ENCODE measurements at places on chromosomes 3 and 15.

GRCh38 chr3:116643001-116643400, 66.6 kb upstream of the TUSC7 start:
- no peaks in the 10 kb centered on the region for H3K36me3 ChIP-seq
- H3K27me3 ChIP-seq: no peaks in the 10 kb centered on the region
- DNase-seq: no peak
- no peaks in the 10 kb centered on the region for H3K4me1 ChIP-seq

DNA sequence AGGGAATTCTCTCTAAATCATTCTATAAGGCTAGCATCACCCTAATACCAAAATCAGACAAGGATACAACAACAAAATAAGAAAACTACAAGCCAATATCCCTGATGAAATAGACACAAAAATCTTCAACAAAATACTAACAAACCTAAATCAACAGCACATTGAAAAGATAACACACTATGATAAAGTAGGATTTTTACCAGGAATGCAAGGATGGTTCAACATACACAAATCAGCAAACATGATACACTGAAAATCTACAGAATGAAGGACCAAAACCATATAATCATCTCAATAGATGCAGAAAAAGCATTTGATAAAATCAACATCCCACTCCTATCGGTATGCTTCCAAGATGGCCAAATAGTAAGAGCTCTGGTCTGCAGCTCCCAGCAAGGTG, 39.5 kb downstream of the ALDH1A2 start:
- H3K27ac ChIP-seq: no peak overlapping the region
- H3K36me3 ChIP-seq: no peaks in the 10 kb centered on the region
- no peaks in the 10 kb centered on the region for H3K27me3 ChIP-seq
- no peak for DNase-seq
- no peaks in the 10 kb centered on the region for H3K4me1 ChIP-seq

DNA sequence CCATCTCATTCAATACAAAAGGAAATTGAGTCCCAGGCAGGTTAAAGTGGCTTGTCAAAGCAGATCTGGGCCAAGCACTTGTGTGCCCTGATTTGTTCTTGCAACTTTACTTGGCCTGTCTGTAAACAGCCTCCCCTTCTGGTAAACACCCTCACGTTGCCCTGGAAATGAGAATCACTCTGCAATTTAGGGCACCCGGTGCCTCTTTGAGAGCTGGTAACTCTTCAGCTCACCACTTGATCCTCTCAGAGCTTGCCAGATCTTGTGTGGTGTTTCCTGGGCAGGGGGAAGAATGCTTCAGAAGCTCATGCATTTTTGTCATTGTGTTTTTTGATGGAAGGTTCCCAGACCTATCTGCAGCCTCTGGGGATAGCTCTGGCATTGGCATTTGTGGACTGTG, 11.3 kb downstream of the MED12L start:
- no peak overlapping the region for H3K27ac ChIP-seq
- no peaks in the 10 kb centered on the region for H3K36me3 ChIP-seq
- H3K27me3 ChIP-seq: no peaks in the 10 kb centered on the region
- DNase-seq: no peak
- no peak overlapping the region for H3K4me3 ChIP-seq

GRCh38 chr3:146313746-146314111, 62.8 kb upstream of the PLSCR4 start:
- H3K27me3 ChIP-seq: no peaks in the 10 kb centered on the region
- H3K4me1 ChIP-seq: peaks cover under 1% of the 10 kb centered on the region
- H3K4me3 ChIP-seq: no peak overlapping the region

GRCh38 chr3:104796556-104796955, 570.2 kb upstream of the ALCAM start:
- no peaks in the 10 kb centered on the region for H3K27me3 ChIP-seq
- no peaks in the 10 kb centered on the region for H3K4me1 ChIP-seq
- no peak overlapping the region for H3K4me3 ChIP-seq
- no peak for DNase-seq
- no peaks in the 10 kb centered on the region for H3K36me3 ChIP-seq

DNA sequence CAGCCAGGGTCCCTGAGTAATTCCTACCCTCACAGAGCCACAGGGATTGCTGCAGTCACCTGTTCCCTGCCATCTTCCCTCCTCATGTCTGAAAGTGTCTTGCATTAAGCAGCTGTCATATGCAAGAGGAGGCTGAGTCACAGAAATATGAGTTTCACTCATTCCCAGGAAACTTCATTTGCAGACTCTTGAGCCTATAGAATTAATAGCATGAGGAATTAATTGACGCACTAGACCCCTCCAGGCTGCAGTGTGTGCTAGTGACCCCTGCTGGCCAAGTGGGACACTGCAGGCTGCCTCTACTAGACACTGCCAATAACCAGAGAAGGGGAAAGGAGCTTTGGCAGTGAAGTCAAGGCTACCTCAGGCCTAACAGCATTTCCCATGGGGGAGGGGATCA, 50.6 kb upstream of the SLC6A1 start:
- H3K4me3 ChIP-seq: no peak overlapping the region
- H3K4me1 ChIP-seq: no peaks in the 10 kb centered on the region
- no peaks in the 10 kb centered on the region for H3K36me3 ChIP-seq
- no peaks in the 10 kb centered on the region for H3K27me3 ChIP-seq

DNA sequence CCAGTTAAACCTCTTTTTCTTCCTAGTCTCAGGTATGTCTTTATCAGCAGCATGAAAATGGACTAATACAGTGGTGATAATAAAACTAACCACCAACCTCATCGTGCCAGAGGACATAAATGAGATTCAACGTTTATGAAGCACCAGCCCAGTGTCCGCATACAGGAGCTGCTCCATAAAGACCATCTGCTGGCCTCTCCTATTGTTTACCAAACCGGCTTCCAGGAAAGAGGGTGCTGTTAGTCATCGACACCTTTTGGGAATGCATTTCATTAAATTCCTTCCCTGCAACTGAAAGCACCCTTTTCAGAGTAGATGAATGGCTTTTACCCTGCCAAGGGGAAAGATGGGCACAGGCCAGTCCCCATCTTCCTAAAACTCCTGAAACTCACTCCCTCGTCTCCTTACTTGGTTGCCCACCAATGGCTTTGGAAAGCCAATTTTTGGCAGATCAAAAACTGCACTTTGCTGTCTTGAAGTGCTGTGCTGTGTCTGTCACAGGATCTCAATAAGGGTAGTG, 122.1 kb downstream of the AQP9 start:
- DNase-seq: no peak
- H3K4me3 ChIP-seq: no peak overlapping the region
- no peaks in the 10 kb centered on the region for H3K36me3 ChIP-seq
- no peaks in the 10 kb centered on the region for H3K27me3 ChIP-seq
- H3K27ac ChIP-seq: no peak overlapping the region

DNA sequence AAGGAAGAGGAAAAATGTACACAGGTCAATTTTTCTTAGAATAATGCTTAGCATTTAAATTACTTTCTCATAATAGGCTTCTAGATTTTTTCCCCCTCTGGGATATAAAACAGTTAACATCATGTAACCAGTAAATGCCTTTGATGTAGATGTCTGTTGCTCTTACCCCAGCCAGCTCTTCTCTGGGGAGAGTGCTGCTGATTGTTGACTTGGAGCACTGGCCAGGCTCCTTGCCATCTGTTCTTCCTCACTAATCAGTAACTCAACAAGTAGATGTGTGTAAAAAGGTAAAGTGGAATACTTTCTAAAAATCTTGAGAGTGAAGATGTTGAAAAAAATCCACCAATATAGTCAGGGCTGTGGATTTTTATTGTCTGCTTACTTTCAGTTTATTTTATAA, 42.2 kb downstream of the RIOX2 start:
- no peak for DNase-seq
- H3K27ac ChIP-seq: no peak overlapping the region
- H3K4me3 ChIP-seq: no peak overlapping the region
- no peaks in the 10 kb centered on the region for H3K36me3 ChIP-seq
- H3K27me3 ChIP-seq: no peaks in the 10 kb centered on the region
